ENCODE measurements at places on chromosomes 16 and 17.

DNA sequence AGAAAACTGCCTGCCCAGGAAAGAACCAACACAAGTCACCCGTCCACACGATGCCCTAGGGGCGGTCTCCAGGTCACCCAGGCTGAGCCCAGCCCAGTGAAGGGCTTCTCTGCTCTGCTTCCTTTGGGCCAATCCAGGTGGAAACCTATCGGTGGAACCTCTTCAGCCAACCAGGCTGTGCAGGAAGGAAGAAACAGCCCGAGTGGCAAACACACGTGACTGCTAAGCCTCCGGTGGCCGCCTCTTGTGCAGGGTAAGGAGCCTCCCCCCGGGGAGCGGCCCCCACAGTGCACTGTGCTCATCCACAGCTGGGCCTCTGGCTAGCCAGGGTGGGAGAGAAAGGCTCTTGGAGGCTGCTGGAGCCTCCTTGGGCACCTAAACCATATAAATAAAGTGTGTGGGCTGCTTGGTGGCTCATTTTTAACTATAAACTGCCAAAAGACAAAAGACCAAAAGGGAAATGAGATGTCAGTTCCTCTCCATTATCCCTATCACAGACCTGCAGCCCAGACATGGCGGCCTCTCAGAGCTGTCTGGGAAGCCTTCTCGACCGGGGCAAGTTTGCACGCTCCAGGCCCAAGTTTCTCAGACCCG lies 2.4 kb downstream of the RTN4RL1 start:
- no peak for DNase-seq

DNA sequence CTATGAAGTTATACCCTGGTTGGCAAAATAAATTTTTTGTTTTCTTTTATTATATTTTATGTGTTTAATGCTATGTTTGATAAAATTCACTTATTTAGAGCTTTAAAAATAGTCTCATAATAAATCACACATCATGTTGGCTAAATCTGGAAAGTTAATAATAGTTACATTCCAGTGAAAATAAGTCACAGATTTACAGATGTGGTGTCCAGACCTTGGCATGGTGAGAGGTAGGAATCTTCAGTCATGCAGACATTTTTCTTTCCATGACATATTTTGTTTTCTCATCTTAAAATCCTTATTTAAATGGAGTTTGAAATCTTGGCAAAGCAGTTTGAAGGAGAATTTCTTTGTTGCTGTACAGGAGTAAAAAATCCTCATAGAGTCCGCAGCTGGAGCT lies 48.1 kb upstream of the GOSR1 start:
- peak; percentile 27 for DNase-seq

DNA sequence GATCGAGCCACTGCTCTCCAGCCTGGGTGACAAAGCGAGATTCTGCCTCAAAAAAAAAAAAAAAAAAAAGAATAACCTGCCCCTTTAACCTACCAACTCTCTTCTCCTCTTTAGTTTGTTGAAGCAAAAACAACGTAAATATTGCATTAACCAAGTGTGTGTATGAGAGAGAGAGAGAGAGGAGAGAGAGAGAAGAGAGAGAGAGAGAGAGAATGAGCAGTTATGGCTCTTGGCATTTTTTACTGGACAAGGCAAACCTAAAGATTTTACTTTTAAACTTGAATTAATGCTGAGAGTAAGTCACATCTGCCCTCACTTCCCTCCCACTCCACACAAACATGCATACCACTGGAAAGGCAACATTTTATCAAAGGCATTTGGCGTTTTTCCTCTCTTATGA lies 3.0 kb upstream of the SLFN5 start:
- no peak for DNase-seq

DNA sequence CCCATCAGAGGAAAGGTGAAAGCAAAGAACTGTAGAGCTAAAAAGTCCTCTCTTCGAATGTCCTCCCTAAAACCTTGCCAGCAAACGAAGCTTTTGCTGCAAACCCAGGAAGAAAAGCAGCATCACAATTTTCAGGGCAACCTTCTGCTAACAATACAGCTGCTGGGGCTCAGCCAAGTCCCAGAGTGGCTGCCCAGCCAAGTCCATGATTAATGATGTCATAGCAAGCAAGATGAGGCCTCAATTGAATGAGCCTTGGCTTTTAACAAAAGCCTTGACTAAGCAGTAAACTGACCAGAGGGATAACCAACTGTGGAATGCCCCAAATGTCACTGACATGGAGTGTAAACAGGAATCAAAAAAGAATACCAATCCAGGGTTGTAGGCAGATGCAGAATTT lies 342.7 kb downstream of the PMP22 start:
- no peak for DNase-seq

DNA sequence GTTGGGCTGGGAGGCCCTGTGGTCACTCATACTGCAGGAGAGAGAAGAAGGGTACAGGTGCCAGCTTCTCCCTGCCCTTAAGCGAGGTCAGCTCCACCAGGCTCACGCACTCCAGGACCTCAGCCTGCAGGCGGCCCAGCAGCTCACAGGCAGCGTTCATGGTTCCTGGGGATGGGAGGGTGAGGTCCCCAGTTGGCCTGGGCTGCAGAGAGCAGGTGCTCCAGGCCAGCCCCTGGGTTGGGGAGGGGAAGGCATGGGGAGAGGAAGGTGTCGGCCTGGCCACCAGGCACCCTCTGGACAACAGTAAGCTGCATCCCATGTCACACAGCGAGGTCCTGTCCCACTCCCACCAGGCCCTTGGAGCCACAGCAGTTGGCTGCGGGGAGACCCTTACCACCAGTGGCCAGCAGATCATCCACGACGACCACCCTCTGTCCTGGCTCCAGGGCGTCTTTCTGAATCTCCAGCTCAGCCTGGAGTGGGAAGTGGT lies 2.0 kb downstream of the APRT start:
- no peak for DNase-seq

DNA sequence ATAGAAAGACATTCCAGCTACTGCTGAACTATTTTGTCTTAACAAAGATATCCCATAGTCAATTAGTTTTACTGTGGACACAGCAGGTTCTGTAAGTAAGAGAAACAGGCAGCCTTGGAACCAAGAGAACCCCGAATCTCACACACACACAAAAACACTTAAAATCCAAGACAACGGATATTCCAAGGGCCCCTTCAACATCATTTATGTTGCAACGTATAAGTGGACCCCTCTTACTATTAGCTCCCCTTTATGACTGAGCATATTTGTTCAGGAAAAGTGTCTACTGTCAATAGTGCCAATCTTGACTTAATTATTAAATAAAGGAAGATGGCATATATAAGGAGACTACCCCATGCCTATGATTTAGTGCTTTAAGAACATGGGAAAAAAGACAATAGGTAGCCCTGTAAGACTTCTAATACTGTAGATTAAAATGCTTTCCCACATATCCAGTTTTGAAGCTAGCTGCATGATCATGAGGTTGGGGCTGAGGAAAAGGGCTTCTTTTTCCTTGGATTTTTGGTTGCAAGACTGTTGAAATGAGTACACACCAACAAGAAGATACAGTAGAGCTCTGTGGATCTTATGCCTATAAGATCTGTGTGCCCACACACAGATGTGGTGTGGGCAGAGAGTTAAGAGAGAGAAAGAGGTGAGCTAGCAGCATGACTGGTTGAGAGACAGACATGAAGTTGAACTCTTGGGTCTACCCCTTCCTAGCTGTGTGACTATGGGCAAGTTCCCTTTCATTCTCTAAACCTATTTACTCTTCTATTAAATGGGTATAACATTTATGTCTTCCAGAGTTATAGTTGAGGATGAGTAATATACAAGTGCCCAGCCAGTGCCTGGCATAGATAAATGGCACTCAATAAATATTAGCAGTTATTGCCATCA lies 3.0 kb downstream of the MMD start:
- DNase-seq: no peak

GRCh38 chr17:74088285-74088933 lies 115.1 kb upstream of the RPL38 start:
- no peak for DNase-seq

GRCh38 chr17:33120103-33120502 lies 128.5 kb downstream of the SPACA3 start:
- DNase-seq: no peak
